ENCODE measurements at places on chromosomes 3 and 15. TPM values are rescaled to one million over a fixed set of nuclear protein-coding genes. Genes with fewer than 3 reads are reported as not detected.

- no peak for DNase-seq
These were observed 32.6 kb upstream of the FRG2C start for GRCh38 chr3:75631541-75631940.

UBA7 gene
- 24.8 TPM for total RNA-seq

DNA sequence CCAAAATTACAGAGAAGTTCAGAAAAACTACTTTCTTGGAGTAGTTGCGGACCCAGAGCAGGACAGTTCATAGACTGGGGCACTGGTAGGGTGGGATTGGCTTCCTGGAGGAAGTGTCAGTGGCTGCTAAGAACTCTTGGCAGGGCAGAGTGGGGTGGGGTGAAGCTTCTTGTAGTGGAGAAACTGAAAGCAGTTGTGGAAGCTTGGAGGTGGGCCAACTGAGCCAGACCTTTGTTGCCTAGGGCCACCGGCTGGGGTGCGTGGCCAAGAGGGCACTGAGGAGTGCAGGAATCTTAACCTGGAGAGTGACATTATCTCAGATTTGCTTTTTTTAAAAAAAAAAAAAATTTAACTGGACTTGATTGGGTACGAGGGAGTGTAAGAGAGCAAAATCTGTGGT, 3.1 kb downstream of the KAT2B start:
- peak; percentile 40 for DNase-seq

DNA sequence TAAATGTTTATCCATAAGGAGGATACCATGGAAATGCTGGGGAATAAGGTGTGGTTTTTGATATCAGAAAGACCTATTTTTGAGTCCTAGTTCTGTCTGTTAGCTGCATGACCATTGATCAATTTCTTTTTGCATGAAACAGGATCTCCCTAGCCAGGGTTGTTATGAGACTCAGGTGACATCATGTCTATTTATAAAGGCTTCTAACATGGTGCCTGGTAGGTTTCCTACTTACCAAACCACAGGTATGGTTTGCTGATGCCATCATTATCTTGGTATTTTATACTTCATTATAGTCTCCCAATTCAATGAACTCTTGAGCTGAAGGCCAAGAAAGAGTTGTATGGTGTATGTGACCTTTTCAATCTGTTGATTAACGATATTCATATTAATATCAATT, 144.0 kb downstream of the CLSTN2 start:
- peak; percentile 45 for DNase-seq

GRCh38 chr3:8451696-8452095, 49.9 kb upstream of the LMCD1 start:
- DNase-seq = peak; percentile 23

Data from myocyte (in vitro differentiated cells).